ENCODE measurements at places on chromosomes 3 and 15.

- peak; percentile 79 for DNase-seq
Observed at GRCh38 chr15:90592131-90592881, 62.6 kb downstream of the CRTC3 start.

GRCh38 chr15:83396101-83396500 lies 51.0 kb upstream of the SH3GL3 start:
- no peak for DNase-seq

DNA sequence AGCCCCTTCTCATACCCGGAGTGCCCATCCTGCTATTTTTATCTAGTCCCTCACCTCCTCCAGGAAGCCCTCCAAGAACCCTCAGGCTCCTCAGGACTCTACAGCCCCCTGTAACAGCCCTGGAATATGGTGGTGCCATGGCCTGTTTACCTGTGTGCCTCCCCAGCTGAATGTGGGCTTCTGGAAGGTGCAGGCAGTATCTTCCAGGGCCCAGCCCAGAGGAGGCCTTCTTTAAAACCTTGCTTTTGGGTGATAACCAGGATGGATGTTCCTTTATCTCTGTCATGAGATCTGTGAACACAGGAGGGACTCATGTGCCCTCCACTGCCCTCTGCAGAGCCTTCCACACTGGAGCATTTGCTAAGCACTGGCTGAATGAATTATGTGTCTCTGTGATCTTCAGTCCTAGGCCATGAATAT lies 36.7 kb upstream of the MRPS22 start:
- no peak for DNase-seq

GRCh38 chr15:69660658-69661405 lies 208.2 kb downstream of the RPLP1 start:
- DNase-seq = no peak

DNA sequence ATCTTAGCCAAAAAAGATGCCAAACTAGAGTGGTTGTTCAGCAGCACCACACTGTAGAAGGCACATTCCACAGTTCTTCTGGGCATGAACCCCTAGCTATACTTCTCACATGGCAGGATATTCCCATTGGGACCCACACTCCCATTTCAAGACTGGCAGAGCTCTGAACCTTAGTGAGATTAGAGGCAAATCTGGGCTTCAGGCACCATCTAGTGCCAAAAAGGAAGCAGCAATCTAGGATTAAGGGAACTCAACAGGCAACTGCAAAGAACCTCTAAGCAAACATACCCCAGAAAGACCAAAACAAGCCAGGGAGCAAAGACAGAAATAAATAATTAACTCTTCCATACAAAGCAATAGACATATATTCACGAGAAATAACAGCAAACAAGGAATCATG lies 66.2 kb downstream of the TAFA4 start:
- peak; percentile 3 for DNase-seq

DNA sequence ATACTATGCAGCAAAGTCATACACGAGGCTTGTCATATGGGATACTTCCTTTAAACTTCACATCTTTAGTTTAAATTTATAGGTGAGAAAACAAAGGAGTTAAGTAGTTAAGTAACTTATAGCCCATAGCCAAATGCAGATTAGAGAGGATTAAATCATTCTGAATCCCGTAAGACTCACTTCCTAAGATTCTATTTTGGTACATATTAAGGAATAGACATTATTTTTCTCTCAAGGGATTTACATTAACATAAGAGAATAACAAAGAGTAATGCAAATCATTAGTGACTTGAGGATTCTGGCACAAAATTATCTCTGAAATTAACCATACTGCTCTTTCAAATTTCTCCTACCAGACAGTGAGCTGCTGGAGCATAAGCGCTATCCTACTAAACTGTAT lies 747.4 kb upstream of the ARPP21 start:
- no peak for DNase-seq

GRCh38 chr3:194880940-194881925 lies 195.6 kb downstream of the FAM43A start:
- no peak for DNase-seq

DNA sequence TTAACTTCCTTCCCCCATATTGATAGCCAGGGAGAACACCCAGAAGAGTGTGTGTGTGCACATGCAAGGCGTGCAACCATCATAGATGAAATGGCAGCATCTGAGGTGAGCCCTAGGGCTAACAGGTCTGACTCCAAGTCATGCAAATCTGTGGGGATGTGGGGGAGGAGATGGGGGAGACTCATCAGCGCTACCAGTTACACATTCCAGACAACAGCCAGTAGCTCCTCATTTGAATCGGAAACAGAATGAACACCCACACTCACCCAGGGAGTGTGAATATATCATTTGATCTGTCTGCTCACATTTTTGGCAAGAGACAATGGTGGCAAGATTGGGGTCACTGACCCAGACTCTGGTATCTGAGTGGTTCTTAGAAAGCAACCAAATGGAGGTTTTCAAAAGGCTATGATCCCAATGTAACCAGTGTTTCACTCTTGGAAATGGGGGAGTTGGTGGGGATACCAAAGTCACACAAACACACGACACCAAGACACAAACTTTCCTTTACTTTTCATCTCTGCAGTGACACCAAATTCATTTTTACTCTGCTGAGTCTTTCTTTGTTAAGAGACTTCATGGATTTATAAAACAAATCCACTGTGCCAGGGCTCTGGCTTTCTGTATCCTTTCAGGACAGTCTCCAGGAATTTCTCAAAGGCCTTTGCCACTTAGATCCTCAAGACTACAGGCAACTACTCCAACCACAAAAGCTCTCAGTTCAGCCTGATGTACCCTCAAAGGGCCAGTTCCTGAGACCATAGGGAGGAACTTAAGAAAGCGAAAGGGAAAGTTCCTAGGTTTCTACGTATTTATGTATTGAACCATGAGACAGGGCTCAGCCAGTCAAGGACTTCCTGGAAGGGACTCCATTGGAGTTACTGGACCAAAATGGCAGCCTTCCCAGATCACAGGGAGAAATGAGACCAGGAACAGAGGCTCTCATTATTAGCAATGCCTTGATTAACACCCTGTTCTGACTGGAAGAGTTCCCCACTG lies 2.2 kb downstream of the CDCP1 start:
- no peak for DNase-seq

GRCh38 chr3:97958396-97958795 lies 13.8 kb downstream of the RIOX2 start:
- no peak for DNase-seq

- no peak for DNase-seq
Observed at GRCh38 chr3:179068779-179069530, 2.7 kb downstream of the ZMAT3 start.

DNA sequence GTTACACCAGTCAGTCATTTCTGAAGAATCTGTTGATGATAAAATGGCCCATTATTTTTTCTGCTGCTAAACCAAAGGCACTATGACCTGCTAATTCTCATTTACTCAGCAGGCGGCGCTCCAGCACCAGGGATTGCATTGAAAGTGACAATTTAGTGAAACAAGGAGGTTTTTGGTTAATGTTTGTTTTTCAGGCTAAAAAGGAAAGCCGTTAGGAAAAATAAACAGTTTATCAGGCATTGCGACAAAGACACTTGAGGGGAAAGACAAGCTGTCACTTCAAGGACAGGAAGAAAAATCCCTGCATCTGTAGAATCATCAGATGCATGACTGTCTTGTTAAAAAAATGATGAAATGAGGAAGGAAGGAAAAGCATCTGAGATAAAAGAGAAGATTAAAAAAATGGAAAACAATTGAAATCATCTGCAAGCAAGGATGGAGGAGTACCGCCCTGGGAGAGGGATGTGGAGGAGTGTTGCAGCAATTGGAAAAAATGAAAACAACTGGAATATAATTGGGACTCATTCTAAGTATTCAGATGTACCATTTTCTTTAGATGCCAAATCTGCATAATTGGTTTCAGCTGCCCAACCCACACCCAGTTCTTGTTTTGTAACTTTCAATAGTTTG lies 54.0 kb downstream of the NR1D2 start:
- peak; percentile 43 for DNase-seq

- DNase-seq = peak; percentile 5
Observed at GRCh38 chr15:61327019-61327631, 98.0 kb upstream of the RORA start.

GRCh38 chr15:60374628-60375081 lies 23.1 kb downstream of the ANXA2 start:
- peak; percentile 95 for DNase-seq

DNA sequence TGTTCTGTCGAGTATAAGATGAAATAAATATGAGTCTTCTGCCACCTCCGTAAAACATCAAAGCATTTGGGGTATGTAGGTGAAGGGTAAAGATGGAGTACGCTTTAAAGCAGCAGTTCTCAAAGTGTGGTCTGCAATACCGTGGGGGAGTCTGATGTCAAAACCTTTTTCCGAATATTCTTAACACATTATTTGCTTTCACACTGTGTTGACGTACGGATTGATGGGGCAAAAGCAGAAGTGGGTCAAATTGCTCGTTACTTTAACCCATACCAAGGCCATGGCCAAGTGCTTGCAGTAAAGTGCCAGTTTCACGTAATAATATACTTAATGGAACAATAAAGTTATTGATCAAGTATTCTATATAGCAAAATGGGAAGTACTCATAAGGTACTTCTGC lies 36.3 kb downstream of the PAK2 start:
- DNase-seq = no peak

DNA sequence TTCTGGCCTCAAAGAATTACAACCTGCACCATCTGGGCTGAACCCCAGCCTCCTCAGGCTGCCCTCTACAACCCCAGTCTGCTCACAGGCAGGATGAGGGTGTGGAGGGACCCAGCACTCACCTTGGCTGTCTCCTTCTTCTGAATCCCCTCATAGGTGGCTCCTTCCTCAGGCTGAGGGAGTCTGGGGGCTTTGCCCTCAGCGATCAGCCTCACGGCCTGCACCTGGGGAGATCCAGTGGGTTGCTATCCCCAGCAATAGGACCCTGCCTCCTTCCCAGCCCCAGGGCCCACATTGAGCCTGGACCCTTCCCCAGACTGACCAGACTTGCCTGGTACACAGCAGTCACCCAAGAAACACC lies 25.1 kb downstream of the ALDH1L1 start:
- no peak for DNase-seq

DNA sequence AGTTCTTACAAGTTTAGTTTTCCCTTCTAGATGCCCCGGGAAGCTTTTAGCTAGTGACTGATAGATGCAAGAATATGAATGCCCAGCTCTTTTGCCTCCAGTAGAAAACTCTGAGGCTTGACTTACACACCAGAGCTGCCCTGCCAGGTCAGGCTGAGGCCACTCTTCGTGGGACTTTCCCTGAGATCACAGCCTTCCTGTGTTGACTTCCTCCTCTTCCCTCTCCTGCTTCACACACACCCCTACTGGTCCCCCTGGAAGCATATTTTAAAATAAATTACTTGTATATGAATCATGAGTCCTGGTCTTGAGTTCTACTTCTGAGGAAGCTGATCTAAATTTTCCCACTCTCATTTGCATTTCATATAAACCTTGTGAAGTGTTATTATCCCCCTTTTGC lies 413.7 kb downstream of the PDCD6IP start:
- DNase-seq = peak; percentile 5

GRCh38 chr3:122754929-122755328 lies 38.7 kb downstream of the HSPBAP1 start:
- DNase-seq = peak; percentile 69

GRCh38 chr3:129936757-129937156 lies 37.8 kb upstream of the TRH start:
- peak; percentile 58 for DNase-seq

GRCh38 chr3:100089812-100090668 lies 24.3 kb downstream of the FILIP1L start:
- DNase-seq = peak; percentile 47

- peak; percentile 18 for DNase-seq
Observed at GRCh38 chr3:114178770-114179368, at the start of gene DRD3. DRD3 (minus strand) TSS chr3:114179052; CDS start chr3:114171992, 7,060 bp downstream.

- DNase-seq = no peak
Observed at GRCh38 chr3:55077726-55078125, 149.9 kb upstream of the LRTM1 start.

GRCh38 chr3:45817831-45818522 lies 21.6 kb upstream of the SLC6A20 start:
- DNase-seq = peak; percentile 98

DNA sequence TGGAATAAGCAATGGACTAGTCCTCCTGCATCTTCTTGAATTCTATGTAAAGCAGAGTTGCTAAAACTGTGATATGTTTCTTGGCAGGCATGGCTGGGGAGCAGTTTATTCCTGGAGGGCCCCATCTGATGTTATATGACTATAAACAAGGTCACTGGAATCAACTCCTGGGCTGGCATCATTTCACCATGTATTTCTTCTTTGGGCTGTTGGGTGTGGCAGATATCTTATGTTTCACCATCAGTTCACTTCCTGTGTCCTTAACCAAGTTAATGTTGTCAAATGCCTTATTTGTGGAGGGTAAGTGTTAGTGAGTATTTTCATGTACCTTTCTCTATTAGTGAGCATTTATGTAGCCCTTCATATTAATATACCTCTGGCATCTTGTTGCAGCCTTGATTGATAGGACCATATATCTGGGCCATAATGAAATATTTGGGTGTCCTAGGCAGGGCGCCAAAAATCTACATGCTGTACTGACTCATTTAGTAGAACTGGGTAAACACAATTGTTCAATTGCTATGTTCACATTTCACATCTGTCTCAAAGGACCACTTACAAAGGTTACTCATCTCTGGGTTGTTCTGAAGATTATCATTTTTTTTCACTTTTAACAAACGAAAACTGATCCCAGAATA lies 52.6 kb upstream of the ADGRG7 start:
- DNase-seq = peak; percentile 87

DNA sequence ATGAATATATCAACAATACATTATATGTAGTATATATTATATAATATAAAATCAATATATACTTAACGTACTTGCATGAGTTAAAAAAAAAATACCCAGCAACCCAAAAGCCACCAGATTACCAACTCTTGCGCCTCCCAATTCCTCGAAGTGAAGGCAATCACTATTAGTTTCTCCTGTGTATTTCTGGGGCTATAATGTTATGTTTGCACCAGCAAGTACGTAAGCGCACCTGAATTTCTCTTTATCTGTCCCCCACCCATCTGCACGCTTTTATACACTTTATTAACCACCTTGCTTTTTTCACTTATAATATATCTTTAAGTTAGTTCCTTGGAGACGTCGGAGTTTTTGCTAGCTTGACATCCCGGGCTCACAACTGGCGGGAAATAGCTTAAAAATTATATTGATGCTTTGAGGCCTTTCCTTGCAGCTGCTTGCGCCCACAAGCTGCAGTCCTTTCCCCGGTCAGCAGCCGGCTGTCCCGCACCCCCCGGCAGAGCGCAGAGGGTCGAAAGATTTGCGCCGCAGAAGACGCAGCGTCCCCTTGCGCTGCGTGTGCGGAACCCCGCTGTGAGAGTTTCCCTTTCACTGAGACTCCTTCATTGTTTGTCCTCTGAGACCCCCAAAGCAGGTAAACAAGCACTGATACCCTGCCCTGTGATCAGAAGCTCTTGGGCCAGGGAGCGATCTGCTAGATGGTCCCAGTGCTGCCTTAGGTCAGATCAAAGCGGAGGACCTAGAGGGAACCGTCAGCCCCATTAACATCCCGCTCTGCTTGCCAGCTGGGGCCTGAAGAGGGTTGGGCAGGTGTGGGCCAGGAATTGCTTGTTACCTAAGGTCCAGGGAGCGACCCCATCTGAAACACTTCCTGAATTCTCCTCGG lies 8.9 kb upstream of the EOMES start:
- DNase-seq = no peak

Measured in bronchial epithelial cell (primary cell).